ENCODE measurements at places on chromosomes 4 and X.

- H3K27me3 ChIP-seq, result no peaks in the 10 kb centered on the region
- H3K36me3 ChIP-seq, result no peaks in the 10 kb centered on the region
- no peak overlapping the region for H3K4me3 ChIP-seq
- H3K27ac ChIP-seq, result no peak overlapping the region
These were observed 75.3 kb downstream of the ENPP6 start for GRCh38 chr4:184142121-184143000.

GRCh38 chr4:41749631-41750039 lies 1.1 kb upstream of the PHOX2B start:
- DNase-seq, result no peak
- H3K4me1 ChIP-seq, result no peaks in the 10 kb centered on the region

GRCh38 chrX:52821079-52821760 lies 10.1 kb downstream of the XAGE5 start:
- no peak for DNase-seq
- no peaks in the 10 kb centered on the region for H3K36me3 ChIP-seq
- no peak overlapping the region for H3K4me3 ChIP-seq
- H3K27ac ChIP-seq, result no peak overlapping the region

- no peak for DNase-seq
- H3K27ac ChIP-seq, result no peak overlapping the region
- no peaks in the 10 kb centered on the region for H3K36me3 ChIP-seq
- no peaks in the 10 kb centered on the region for H3K27me3 ChIP-seq
These were observed 128.0 kb upstream of the VEGFC start for GRCh38 chr4:176920694-176921093.

DNA sequence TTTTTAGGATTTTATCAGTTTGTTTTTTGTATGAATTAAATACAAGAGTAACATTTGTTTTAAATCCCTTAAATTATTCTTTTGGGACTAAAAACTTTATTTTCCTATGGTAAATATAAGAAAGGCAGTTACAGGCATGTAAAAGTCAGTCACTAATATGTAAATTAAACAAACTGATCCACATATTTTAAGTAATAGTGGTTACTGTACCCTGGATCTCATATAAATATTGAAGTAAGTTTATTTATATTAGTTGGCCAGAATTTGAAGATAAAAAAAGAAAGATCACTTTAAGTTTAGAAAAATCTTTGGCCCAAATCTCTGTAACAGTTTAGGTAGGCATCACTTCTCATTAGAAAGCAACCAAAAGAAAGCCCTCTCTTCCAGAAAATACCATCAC lies 45.8 kb downstream of the LDB2 start:
- no peak for DNase-seq
- H3K27ac ChIP-seq, result no peak overlapping the region
- H3K4me3 ChIP-seq, result no peak overlapping the region
- no peaks in the 10 kb centered on the region for H3K4me1 ChIP-seq
- H3K27me3 ChIP-seq, result no peaks in the 10 kb centered on the region

DNA sequence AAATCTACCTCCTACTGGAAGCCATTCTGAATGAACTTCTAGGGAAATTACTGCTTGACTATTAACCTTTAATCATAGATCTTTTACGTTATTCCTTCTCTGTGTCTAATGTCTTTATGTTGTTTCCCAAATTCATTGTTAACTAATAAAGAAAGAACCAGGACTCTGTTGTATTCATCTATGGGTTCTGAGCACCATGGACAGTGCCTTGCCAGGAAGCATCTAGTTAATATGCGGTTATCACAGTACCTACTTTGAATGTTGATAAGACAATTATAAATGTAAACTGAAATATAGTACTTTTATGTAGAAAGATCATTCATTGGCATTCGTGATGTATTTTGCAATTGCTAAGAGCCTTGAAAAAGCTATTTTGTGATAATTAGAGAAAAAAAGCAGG lies 23.8 kb downstream of the NWD2 start:
- no peaks in the 10 kb centered on the region for H3K27me3 ChIP-seq
- no peak overlapping the region for H3K4me3 ChIP-seq
- no peaks in the 10 kb centered on the region for H3K4me1 ChIP-seq
- no peak overlapping the region for H3K27ac ChIP-seq
- H3K36me3 ChIP-seq, result no peaks in the 10 kb centered on the region

- no peaks in the 10 kb centered on the region for H3K4me1 ChIP-seq
- H3K27me3 ChIP-seq, result no peaks in the 10 kb centered on the region
- H3K4me3 ChIP-seq, result no peak overlapping the region
- H3K27ac ChIP-seq, result peak overlapping the region; percentile 77
These were observed 620.0 kb downstream of the BCOR start for GRCh38 chrX:39477762-39478120.

GRCh38 chr4:6939761-6940743 lies 30.4 kb downstream of the TBC1D14 start:
- H3K4me3 ChIP-seq, result no peak overlapping the region
- no peak for DNase-seq
- no peaks in the 10 kb centered on the region for H3K27me3 ChIP-seq
- H3K36me3 ChIP-seq, result no peaks in the 10 kb centered on the region
- H3K4me1 ChIP-seq, result no peaks in the 10 kb centered on the region
- H3K27ac ChIP-seq, result peak overlapping the region; percentile 19

DNA sequence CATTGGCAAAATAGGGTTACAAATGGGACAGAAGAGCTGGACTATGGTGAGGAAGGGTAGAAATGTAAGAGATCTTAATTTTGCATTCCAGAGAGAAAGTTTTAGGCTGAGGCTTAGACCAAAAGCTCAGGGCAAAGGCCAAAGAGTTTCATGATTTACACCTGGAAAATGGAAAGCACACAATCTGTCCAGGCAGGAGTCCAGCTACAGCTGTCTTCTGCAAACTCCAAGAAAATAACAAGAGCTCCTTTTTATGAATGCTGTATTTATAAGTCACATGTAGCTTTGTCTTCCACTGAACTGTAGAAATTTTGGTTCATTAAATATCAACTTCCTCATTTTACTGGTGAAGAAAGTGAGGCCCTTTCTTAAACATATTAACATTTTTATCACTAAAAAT lies 288.0 kb upstream of the ATOH1 start:
- DNase-seq, result no peak
- no peak overlapping the region for H3K27ac ChIP-seq
- H3K36me3 ChIP-seq, result no peaks in the 10 kb centered on the region
- H3K4me3 ChIP-seq, result no peak overlapping the region
- H3K4me1 ChIP-seq, result no peaks in the 10 kb centered on the region

GRCh38 chr4:120293341-120293740 lies 226.7 kb upstream of the MAD2L1 start:
- no peak for DNase-seq
- no peak overlapping the region for H3K4me3 ChIP-seq
- H3K36me3 ChIP-seq, result no peaks in the 10 kb centered on the region
- no peaks in the 10 kb centered on the region for H3K27me3 ChIP-seq
- no peak overlapping the region for H3K27ac ChIP-seq

- no peaks in the 10 kb centered on the region for H3K27me3 ChIP-seq
- H3K27ac ChIP-seq, result no peak overlapping the region
- no peak for DNase-seq
- H3K36me3 ChIP-seq, result no peaks in the 10 kb centered on the region
- H3K4me1 ChIP-seq, result peaks cover 56% of the 10 kb centered on the region
These were observed 169.6 kb downstream of the RAPGEF2 start for GRCh38 chr4:159272273-159273140.

- H3K27me3 ChIP-seq, result no peaks in the 10 kb centered on the region
- H3K36me3 ChIP-seq, result no peaks in the 10 kb centered on the region
- H3K4me3 ChIP-seq, result no peak overlapping the region
- no peaks in the 10 kb centered on the region for H3K4me1 ChIP-seq
- no peak for DNase-seq
- H3K27ac ChIP-seq, result no peak overlapping the region
These were observed 435.6 kb downstream of the TMA16 start for GRCh38 chr4:163930086-163930485.

DNA sequence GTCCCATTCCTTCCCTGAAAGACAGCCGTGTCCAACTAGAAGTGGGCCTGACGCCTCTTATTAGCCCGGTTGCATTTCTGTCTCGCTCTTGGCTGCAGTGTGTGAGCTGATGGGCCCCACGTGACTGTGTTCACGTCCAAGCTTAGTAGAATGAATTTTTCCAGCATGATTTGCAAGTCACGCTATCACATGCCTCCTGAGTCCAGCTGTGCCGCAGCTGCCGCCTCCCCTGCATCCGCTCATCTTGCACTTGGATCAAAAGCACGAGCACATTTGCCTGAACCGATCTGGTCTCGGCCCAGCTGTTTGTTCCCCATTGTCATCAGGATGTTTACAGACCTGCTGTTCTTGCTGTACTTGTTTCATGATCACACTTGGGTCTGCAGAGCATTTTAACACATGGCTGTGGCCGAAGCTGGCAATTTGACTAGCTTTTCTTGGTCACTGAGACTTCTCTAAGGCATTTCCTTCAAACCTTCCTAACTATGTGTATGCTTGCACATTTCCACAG lies 126.5 kb downstream of the KIT start:
- no peaks in the 10 kb centered on the region for H3K36me3 ChIP-seq
- H3K27me3 ChIP-seq, result no peaks in the 10 kb centered on the region
- peak overlapping the region; percentile 75 for H3K27ac ChIP-seq
- H3K4me1 ChIP-seq, result no peaks in the 10 kb centered on the region
- peak; percentile 97 for DNase-seq

DNA sequence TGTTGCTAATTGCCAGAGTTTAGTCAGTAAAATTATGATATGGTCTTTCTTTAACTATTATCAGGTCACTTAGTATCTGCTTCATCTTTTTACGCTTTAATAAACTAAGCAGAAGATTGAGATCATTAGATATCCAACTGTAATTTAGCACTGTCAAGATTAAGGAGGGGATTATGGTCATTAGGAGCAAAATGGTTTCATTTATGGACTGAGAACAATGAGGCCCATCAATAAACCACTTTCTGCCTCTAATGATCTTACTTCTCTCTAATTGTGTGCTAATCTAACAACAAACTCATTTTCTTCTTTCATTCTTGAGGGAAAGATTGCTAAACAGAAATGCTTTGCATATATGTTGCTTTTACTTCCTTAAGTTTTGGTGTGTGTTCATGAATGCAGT lies 340.4 kb downstream of the RPA4 start:
- no peaks in the 10 kb centered on the region for H3K36me3 ChIP-seq
- no peak for DNase-seq
- H3K27ac ChIP-seq, result no peak overlapping the region
- no peaks in the 10 kb centered on the region for H3K27me3 ChIP-seq
- H3K4me3 ChIP-seq, result no peak overlapping the region

GRCh38 chr4:128868758-128869157 lies 59.3 kb downstream of the JADE1 start:
- H3K27ac ChIP-seq, result no peak overlapping the region
- no peak for DNase-seq
- no peaks in the 10 kb centered on the region for H3K4me1 ChIP-seq

GRCh38 chr4:148778980-148779675 lies 336.9 kb upstream of the NR3C2 start:
- H3K36me3 ChIP-seq, result no peaks in the 10 kb centered on the region
- no peak for DNase-seq
- H3K4me3 ChIP-seq, result no peak overlapping the region
- H3K27me3 ChIP-seq, result no peaks in the 10 kb centered on the region
- no peaks in the 10 kb centered on the region for H3K4me1 ChIP-seq
- H3K27ac ChIP-seq, result no peak overlapping the region

Measured in right atrium auricular region (tissue), 2 donors.